Frontal cortex (tissue), 4 donors: ENCODE measurements at places on chromosomes 3 and 15.

- DNase-seq, result peak; percentile 68
Measured at GRCh38 chr3:32296251-32297204, 58.0 kb downstream of the CMTM8 start.

DNA sequence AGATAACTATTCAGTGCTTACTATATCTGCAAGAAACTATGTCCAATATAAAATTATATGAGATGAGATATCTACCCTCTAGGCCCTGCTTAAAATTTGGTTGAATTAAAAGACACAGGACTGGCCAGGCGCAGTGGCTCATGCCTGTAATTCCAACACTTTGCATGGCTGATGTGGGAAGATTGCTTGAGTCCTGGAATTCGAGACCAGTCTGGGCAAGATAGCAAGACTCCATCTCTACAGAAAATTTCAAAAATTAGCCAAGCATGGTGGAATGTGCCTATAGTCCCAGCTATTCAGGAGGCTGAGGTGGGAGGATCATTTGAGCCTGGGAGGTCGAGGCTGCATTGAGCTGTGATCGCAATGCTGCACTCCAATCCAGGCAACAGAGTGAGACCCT lies 303.7 kb upstream of the UBE2E2 start:
- DNase-seq, result no peak

DNA sequence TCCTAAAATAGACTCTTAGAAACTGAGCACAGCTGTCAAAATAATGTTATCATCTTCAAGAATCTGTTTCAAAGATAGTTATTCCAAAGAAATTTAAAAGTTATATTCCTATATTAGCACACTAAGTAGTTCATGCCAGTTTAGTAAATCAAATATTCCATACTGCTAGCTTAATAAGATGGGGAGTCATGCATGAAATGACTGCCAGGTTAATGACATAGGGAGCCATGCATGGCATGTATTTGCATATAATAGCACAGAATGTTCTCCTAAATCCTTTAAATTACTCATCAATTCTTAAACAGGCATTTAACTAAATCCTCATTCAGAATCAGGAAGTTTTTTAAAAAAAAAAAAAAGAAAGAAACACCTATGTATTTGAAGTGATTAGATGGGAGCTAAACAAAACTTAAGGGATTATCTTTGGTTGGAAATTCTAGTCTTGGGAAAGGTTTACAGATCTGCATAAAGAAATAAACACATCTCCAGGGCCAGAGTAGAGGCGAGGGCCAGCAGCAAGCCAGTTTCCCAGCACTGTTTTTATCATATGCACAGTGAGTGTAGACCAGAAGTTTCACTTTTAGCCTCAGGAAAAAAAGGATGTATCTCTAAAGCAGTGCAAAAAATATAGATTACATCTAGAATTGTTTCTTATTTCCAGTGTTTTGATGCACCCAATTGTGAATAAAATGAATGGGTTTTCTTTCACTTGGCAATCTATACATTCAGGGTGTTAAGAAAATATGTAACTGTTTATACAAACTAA lies 366.4 kb upstream of the AGTR1 start:
- DNase-seq, result no peak

DNA sequence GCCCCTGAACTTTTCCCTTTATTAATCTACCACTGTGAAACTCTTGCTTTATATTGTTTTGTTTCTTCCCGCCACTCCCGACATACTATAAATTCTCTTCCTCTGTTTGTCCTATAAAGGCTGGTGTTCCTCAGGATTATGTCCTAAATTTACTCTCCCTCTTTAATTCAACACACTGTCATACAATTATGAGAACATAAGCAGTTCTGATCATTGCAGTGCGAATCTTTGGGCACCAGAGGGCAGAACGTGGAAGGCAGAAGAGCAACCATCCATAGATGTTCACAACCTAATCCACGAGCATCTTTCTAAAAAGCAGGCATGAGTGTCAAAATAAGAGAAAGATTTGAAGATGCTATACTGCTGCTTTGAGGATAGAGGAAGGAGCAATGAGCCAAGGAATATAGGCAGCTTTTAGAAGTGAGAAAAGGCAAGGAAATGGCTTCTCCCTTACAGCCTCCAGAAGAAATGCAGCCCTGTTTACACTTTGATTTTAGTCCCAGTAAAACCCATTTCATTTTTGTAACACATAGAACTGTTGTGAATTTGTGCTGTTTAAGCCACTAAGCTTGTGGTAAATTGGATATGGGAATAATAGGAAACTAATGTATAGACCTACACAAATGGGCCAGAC lies 179.4 kb downstream of the GBE1 start:
- no peak for DNase-seq

GRCh38 chr15:101159936-101160815 lies 91.7 kb downstream of the CHSY1 start:
- no peak for DNase-seq

- DNase-seq, result peak; percentile 9
Measured at GRCh38 chr15:96893159-96893906, 562.8 kb downstream of the NR2F2 start.
